ENCODE measurements at places on chromosomes 7 and 10.

DNA sequence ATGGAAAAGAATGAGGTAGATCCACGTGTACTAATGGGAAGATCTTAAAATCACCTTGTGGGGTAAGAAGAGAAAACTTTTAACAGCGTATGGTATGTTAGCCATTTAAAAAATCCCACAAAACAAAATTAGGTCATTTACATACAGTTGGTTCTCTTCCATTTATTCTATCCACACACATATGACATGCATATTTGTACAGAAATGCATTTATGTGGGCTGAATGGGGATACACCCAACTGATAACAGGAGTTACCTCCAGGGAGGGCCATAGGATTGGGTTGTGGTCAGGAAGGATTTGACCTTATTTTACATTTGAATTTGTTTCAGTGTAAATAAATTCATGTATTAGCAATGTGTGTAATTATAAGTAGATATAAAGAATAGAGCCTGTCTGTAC is 71.5 kb downstream of the MCMBP start:
- DNase-seq, result no peak

DNA sequence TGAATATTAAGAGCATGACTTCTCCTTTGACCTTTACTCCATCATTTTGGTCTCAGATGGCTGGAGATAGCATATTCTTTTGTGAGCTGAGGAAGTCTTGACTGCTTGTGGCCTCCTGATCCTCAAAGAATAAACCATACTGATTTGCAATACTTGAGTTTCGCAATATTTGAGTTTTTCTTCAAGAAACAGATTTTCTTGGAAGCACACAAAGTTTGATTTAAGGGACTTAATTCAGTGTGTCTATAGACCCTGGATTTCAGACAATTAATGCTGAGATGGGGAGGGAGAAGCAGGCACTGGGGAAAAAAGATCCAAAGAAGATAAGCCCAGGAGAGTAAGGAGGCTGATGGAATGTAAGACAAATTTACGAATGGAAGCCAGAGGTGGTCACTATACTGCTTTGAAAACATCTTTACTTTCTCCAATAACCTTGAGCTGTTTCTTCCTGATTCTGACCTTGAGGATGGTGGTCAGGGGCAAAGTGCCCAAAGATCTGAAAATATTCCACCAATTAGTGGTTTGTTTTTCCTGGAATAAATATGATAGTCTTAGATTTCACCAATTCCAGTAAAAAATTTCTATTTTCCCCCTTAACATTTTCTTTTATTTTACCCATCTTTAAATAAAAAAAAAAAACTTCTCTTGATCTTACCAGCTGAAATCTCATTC is 7.5 kb downstream of the EPDR1 start:
- no peak for DNase-seq

GRCh38 chr7:134747326-134747725 is 32.1 kb upstream of the CALD1 start:
- DNase-seq, result no peak

DNA sequence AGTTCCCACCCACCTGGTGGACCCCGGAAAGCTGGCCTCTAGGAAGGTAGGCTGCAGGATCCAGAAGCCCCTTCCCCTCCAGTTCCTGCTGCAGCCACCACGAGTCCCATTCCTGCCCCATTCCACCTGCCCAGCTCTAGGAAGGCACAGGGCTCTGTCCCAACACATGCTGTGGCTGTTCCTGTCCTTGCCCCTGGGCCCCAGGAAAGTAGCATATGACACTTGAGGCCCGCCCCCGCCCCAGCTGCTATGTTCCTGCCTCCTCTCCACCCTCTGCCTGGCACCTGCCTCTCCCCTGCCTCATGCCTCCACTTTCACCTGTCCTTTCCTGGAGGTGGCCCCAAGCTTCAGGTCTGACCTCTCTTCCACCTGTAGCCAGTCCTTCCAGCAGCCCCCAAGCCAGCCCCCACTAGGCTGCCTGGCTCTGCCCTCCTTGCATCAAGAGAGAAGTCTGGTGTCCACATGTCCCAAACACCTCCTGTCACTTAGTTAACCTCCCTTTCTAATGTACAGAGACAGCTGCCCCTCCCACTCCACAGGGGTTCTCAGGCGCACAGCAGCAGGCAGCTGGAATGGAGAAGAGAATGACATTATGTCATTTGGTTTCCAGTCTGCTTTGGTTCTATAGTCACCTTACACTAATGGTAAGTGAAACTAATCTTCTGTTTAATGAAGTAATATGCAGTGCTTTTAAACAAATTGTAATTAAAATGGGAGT is 22.7 kb downstream of the YKT6 start:
- DNase-seq, result no peak

- DNase-seq, result no peak
Observed at GRCh38 chr7:67554986-67555385, 558.4 kb downstream of the TYW1 start.

DNA sequence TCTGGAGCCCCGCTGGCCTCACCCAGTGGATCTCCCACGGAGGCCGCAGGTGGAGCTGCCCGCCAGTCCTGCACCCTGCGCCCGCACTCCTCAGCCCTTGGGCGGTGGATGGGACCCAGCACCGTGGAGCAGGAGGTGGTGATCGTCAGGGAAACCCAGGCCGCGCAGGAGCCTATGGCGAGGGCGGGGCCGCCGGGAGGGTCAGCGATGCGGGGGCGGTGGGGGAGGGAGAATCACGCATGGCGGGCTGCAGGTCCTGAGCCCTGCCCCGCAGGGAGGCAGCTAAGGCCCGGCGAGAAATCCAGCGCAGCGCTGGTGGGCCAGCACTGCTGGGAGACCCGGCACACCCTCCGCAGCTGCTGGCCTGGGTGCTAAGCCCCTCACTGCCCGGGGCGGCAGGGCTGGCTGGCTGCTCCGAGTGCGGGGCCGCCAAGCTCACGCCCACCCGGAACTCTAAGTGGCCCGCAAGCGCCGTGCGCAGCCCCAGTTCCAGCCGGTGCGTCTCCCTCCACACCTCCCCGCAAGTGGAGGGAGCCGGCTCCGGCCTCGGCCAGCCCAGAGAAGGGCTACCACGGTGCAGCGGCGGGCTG is 524.8 kb upstream of the TPK1 start:
- DNase-seq, result no peak
